ENCODE measurements at places on chromosomes 12 and 14.

DNA sequence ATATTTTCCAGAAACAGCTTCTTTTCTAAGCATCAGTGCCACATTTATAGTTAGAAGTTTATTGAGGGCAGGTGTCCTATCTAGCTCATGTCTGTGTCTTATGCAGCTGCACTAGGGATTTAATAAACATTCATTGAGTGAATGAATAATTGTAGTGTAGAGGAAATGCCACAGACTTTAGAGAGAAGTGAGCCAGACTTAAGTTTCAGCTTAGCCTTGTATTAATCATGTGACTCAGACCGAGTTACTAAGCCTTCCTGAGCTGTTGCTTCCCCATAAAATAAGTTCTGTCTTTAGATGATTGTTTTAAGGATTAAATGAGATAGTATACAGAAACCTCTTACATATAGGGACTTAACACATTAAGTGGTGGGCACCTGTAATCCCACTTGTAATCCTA lies 236.1 kb upstream of the DDHD1 start:
- no peak for DNase-seq

- no peak for DNase-seq
Observed at GRCh38 chr12:45407981-45408728, 192.3 kb downstream of the ANO6 start.

GRCh38 chr12:132124766-132125425 lies 19.2 kb downstream of the DDX51 start:
- no peak for DNase-seq

- no peak for DNase-seq
Observed at GRCh38 chr14:102392506-102392905, 29.8 kb downstream of the TECPR2 start.

GRCh38 chr12:26434299-26435068 lies 239.1 kb downstream of the SSPN start:
- no peak for DNase-seq

DNA sequence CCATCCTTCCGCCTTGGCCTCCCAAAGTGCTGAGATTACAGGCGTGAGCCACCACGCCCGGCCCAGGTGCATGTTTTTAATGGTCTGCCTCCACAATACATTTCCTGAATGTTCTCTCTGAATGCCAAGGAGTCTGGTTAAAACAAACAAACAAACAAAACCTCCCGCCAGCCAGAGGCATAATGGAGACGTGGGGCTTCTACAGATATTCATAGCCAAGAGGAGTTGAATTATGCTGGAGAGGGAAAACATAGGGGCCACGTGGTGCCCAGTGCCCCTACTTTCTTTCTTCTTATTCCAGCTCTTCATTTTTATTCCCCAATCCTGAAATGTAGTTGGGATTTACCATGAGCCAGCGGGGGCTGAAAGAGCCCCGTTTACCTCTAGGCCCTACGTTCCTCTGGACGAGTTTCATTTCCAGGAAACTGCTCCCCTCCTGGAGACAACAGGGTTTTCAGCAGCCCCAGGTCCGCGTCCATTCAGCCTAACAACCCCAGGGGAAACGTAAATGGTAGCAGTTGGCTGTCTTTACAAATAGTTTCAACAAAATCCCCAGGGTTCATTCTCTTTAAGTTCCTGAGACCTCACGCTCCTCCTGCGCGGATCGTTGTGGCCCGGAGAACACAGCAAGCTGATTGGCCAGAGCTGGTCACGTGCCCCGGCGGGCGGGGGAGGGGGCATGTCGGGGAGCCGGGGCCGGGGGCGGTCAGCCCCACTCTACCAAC lies 108.5 kb upstream of the ESRRB start:
- no peak for DNase-seq

GRCh38 chr14:90842726-90843125 lies 26.5 kb upstream of the TTC7B start:
- DNase-seq, result no peak

DNA sequence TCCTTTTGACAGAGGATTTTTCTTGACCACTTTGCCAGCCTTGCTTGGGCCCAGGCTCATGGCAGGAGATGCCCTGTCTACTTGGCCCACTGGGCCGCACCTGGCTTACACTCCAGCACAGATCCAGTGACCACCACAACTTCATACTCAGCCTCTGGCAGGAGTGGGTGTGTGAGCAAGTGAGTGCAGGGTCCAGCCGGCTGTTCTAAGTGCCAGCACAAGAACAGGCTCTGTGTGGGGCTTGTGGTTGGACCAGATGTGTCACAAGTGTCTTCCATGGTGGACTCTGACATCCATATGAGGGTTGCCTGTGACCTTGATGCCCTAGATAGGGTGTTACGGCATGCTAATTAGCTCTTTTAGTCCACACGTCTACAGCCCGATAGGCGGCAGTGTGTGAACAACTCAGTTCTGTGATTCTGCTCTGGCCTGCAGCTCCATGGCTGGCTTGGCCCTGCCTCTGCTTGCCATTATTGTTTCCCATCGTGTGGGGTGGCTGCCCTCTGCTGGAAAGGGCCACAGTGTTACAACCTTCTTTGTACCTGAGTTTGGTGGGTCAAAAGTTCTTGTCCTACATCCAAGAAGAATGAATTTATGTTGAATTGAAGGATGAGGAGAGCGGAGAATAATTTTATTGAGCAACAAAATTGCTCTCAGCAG lies 1089.1 kb downstream of the SLC6A15 start:
- no peak for DNase-seq

DNA sequence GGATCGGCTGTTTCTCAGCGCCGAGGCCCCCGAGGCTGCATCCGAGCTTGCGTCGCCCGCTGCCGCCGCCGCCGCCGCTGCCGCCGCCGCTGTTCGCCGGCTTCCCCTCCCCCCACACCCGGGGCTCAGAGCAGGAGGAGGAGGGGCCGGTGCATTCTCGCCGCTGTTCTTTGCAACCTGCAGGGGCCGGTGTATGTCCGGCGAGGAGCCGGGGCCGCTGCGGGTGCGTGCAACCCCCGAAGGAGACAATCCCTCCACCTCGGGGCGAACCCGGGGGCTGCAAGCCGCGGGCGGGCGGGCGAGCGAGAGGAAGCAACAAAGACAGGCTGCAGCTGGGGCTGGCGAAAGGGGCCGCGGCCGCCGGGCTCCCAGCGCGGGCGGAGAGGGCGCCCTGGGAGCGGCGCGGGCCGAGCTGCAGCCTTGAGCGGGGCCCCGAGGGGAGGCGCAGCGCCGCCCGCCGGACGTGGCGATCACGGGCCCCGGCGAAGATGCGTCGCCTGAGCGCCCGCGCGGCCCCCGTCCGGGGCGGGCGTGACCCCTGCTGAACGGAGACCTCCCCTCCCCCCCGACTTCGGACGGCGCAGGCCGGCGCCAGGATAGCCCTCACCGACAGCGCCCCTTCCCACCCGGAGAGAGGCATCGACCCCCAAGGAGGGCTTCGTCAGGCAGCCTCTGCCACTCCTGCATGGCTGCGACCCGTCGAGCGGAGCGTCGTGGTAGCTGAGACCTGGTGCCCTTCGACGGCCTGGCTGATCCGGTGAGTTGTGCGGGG lies 702 bp downstream of the FAM222A start:
- DNase-seq, result peak; percentile 42

DNA sequence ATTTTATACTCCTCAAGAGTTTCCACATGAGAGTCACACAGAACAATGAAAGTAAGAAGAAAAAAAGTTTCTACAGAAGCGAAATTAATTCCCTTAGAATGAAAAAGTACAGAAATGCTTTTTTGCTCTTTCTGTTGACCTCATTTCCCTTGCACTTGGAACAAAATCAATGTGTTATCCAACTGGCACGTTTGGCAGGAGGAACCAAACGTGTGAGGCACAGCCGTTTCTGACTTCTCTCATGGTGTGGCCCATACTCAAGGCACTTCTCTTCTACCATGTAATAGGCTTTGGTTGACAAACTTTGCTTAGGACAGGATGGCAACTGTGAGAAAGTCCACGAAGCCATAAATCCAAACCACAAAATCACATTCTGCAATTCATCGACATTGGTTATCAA lies 297.0 kb downstream of the FUT8 start:
- no peak for DNase-seq

GRCh38 chr14:59130462-59130861 lies 58.0 kb upstream of the DAAM1 start:
- no peak for DNase-seq

DNA sequence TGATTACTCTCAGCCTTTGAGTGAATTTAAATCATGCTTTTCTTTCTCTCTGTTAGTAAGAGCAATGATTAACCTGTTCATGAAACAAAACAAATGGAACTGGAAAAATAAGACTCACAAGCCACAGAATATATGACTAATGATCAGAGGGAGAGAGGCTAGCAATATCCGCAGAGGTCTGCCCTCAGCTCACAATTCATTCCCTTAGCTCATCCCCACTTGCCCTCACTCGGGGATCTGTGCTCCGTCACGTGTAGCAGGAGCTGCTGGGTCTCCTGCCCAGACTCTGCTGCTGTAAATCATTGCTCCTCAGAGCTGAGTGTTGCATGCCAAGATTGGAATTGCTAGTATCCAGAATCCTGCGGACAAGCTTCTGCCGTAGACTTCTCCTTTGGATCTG lies 53.1 kb upstream of the GNG2 start:
- no peak for DNase-seq

GRCh38 chr12:127779301-127780045 lies 487.5 kb upstream of the TMEM132C start:
- DNase-seq, result no peak

DNA sequence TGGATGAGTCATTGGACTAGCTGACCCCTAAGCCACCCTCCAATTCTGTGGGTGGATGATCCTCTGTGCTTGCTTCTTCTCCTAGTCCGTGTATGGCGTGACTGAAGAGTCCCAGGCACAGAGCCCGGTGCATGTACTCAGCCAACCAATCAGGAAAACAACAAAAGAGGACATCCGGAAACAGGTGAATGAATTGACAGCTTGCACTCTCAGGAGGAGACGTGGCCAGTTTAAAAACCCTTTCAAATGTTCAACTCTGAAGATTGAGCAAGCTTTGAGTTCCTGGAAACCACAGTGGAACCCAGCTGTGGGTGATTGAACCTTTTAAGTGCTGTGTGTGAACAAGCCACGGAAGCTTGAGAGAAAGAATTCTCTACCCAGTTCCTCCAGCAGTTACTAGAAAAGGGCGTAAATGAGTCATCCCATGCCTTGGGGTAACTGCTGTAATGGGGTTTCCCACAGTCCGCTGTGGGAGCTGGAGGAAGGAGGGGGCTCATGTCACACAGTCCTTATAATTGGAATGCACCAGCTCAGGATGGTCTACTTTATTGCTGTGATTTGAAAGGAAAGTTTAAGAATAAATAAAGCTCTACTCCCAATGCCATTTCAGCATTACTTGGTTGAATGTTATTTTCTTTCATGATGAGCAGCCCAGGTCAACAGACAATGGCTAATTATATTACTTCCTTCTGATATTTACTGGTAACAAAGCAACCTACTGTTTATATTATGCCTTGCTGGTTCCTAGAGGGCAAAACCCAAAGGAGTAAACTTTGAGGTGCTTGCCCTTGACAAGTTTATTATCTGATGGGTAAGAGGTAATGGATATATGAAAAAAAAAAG lies 417.0 kb downstream of the DPF3 start:
- DNase-seq, result no peak

DNA sequence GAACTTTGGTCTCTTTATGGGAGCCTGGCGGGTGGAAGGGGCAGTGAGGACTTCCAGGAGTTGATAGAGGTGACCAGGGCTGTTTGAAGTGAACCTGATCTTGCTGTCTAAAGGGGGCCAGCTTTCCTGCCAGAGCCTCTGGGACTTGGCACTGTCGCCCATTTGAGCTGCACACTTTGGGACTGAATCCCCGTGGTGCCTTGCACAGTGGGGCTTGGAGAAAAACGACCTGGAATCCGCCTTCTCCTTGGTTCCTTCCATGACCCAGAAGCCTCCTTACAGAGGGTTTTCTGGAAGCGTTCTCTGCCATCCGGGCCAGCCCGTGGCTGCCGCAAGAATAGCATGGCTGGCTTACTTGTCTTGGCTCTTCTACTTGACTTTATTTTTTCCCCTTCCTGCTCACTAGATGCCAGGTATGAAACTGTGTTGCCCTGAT lies 2.0 kb downstream of the RFLNA start:
- no peak for DNase-seq

- no peak for DNase-seq
Observed at GRCh38 chr12:85281636-85282312, 1.8 kb downstream of the ALX1 start.

GRCh38 chr12:99431203-99431602 lies 216.3 kb upstream of the GARIN6 start:
- DNase-seq, result no peak

GRCh38 chr14:99519347-99519881 lies 38.2 kb downstream of the CCNK start:
- no peak for DNase-seq

GRCh38 chr12:69130064-69130463 lies 109.3 kb upstream of the CPSF6 start:
- DNase-seq, result no peak

DNA sequence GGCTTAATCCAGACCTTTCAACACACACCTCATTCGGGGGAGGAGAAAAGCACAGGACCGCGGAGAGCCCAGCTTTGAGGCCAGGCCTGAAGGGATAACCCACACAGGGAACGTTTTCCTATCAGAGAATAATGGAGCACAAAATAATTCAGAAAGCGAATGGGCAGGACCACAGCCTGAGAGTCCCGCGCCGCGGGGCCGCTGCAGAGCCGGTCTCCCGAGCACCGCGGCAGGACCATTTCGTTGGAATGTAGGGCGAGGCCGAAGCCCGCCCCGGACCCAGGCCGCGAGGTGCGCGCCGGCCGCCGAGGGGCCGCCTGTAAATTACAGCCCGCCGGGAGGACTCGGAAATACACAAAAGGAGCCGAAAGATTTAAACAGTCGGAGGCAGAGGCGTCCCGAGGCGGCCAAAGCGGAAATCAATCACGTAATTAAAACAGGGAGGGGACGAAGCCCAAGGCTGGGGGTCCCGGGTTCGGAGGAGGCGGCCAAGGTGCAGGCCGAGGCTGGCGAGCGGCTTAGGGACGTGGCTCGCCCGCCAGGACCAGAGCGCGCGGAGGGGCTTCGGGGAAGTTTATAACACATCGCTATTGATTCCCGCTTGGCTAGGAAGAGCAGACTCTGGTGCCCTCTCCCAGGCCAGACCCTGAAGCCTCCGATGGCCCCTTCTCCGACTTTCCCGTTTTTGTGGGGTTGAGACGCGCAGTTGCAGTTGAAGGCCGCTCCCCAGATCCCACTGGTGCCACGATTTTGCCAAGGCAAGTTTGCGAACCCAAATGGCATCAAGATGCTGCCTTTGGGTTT lies 6.3 kb upstream of the HOXC4 start:
- DNase-seq, result no peak

- DNase-seq, result no peak
Observed at GRCh38 chr12:80966001-80966400, 28.3 kb upstream of the LIN7A start.

DNA sequence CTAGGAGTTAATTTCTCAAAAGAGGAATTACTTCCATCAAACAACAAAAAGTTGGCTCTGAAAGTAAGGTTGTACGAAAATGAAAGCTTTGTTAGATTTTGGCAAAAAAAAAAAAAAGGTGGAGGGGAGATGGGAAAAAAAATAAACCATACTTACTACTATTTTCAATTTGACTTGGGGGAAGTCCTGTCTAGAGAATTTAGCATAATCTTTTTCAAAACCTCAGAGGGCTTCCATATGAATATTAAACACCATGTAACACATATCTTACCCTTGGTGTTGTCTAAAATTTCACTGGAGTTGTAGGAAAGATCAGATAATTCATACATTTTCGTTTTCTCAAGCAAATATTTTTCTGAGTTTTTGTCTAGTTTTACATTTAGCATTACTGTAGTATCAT lies 17.5 kb downstream of the GRIP1 start:
- no peak for DNase-seq

- DNase-seq, result no peak
Observed at GRCh38 chr14:64992328-64992885, 5.7 kb downstream of the FNTB start.

Data from effector CD4-positive, alpha-beta T cell (primary cell).